ENCODE measurements at places on chromosomes 4 and X.

- DNase-seq = peak; percentile 36
Measured at GRCh38 chr4:41887821-41888686, 47.2 kb upstream of the TMEM33 start.

DNA sequence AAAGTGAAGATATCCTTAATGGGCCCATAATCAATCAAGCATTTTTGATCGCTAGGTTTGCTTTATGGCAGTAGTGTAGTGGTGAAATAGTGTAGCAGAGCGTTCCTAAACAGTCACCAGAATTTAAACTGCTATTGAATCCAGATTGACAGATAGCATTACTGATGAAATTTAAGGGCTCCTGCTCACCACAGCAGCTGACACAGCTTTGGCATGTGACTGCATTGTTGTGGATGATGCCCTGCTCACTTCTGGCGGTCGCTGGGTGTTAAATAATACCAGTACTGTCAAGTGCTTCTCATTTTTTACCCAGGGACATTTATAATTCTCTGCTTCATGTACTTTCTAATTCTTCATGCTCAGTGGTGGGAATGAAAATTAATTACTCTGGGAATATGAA lies 102.0 kb upstream of the ARHGAP24 start:
- no peak for DNase-seq

DNA sequence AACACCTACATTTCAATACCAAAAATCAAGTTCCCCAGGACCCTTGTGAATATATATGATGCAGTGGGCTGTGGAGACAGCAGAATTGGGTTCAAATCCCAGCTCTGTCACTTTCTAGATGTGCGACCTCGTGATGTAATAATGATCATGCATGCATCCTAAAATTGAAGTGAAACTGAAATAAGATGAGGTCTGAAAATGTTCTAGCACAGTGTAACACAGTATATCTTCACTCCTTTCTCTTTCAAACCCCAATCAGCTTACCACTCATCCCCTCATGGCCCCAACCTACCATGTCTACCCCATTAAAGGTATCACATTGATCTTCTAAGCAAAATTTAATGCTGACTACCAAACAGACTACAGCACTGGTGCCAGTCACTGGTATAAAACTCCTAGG lies 69.9 kb upstream of the BRS3 start:
- DNase-seq = no peak

DNA sequence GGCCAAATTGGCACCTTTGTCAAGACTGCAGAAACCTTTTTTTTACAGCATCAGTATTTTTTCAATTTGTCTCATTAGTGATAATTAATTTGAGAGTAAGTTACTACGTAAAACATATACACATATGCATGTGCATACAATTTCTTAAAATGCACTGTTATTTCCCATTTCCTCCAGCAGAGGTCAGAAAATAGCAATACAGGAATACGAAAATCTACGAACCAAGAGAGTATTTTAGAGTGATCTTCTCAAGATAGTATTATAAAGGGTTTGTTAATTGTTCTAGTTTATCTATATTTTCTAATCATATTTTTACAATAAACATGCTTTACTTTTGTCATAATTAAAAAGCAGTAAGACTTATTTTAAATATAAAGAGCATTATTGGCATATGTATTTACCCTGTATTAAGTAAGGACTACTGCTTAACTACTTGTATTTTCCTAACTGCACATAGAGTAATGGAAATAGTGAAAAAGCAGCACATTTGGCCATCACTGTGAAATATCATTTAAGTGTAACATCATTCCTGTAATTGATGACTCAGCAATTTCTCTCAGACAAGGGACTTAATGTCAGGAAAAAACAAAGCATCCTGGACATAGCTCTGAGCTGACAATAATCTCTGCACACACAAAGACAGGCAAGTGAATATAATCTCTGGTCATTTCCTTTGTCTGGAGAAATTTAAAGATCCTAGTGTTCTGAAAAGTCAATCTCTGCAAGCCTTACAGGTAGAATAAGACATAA lies 45.6 kb downstream of the MAOB start:
- no peak for DNase-seq

DNA sequence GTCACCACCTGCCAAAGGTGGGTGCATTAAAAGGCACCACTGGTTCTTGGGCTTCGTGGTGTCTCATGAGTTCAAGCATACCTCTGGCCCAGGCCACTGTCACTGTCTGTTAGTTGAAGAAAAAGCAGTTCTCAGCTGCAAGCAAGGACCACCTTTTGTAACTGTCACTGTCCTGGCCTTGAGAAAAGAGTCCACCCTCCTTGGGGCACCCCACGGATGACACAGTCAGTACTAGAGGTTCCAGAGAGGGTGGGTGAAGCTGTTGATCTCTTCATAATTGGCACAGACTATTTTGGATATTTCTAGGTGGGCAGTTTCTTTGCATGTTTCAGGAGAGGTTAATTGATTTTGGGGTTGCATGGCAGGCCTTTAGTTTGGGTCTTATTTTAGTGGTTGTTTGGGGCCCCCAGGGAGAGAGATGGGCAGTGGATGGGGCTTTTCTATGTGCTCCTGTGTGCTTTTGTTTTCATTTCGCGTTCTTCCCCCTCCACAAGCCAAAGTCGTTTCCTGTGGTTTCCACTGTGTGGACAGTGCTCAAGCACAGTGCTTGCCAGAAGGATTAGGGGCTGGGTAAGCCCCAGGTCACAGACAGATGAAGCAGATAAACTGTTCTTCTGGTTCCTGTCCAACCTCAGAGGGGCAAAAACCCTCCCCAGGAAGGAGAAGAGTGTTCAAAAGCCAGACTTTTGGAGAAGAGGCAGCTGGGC lies 156.2 kb upstream of the PPP1R2C start:
- no peak for DNase-seq

GRCh38 chrX:102979536-102979935 lies 42.5 kb downstream of the RAB40AL start:
- no peak for DNase-seq

Measured in stimulated activated CD4-positive, alpha-beta T cell treated with anti-CD3 and anti-CD28 coated beads, Interleukin-2, amount 100 ng/mL, for 48 hours (primary cell).